ENCODE measurements at places on chromosomes 3 and 15.

DNA sequence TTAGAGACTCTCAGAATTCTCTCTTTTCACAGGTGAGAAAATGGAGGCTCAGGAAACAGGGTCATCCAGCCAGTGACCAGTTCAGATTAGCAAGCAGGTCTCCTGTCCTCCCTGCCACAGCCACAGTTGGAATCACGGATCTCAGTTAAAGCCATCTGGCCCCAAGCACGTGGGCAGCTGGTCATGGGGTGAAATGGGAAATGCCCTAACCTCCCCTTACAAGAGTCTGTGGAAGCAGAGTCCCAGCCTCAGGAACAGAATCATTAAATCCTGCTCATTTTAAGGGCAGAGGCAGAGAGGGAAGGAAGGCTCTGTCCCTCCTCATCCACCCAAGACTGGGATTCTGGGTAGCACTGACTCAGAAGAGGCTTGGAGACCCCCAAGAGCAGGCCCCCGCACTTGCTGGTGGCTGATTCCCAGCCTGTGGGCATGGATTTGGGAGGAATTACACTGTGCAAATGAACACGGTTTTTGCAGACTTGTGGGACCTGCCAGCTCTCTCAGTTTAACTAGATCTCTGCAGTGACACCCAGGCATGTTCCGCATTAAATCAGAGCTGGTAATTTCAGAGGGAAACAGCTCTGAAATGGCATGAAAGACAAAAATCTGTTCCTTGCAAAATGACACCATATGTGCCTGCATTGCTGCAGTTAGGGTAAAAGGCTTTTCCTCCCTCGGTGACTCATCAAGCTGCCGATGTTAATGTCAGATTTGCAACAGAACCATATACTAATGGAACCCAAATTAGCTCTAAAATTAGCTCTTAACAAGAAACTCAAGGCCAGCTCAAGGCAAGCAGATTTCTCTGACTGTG, 89.0 kb downstream of the BDH1 start:
- DNase-seq: no peak

GRCh38 chr15:100547961-100548360, 19.2 kb upstream of the CERS3 start:
- no peak for DNase-seq

- no peak for DNase-seq
Measured at GRCh38 chr3:178195824-178196223, 340.4 kb upstream of the KCNMB2 start.

DNA sequence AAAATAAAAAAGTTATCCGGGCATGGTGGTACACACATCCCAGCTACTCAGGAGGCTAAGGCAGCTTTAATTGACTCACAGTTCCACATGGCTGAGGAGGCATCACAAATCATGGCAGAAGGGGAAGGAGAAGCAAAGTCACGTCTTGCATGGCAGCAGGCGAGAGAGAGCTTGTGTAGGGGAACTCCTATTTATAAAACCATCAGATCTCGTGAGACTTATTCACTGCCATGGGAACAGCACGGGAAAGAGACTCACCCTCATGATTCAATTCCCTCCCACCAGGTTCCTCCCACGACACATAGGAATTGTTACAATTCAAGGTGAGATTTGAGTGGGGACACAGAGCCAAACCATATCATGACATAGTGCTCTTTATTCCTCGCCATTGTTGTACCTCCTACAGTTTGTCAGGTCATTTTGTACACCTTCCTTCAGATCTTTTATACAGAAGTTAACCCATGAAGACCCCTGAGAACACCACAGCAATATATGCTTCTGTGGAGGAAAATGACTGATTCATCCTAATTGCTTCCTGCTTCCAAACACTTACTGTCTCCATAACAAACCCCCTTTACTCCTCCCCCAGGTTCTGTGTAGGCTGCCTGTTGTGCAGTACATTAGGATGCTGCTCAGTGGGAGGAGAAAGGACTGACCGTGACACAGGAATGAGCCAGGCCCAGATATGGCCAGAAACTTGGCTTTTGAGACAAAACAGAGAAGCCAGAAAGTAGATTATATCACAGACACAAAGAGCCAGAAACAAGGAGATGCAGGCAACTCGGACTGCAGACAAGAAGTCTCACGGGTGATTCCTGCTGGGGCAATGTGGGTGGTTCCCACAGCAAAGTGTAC, 67.9 kb upstream of the HEG1 start:
- no peak for DNase-seq

DNA sequence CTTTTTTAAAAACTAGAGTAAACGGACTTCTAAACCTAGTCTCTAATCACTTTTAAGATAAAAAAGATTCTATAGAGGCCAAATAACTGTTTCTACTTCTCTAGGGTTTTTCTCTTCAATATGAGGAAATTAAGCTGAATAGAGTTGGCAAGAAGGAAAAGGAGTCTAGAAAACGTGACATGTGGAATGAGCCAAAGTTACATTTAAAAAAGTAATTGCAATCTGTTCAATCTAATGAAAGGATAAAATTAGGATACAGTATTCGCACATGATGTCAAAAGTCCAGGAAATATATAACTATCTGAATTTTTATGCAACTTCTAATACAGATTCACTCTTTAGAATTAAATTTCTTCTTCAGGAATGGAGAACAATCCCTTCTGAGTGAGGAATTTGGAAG, 300.1 kb downstream of the ULK4 start:
- no peak for DNase-seq

DNA sequence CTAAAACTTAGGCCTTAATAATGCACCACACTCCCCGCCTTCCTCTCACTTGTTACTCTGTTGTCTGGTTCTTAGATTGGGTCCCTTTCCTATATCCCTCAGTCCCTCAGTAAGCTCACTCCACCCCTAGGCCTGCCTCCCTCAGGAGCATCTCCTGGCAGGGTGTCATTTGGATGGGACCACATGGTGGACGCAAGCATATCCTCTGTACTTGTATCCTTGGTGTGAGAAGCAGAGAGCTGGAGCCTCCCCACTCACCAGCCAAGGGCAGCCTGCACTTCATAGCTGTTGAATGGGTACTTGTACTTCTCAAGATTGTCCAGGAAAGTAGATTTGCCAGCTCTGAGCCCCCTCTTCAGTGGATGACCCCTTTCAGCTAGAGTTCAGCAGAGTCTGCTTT, 11.6 kb downstream of the SEC61A1 start:
- no peak for DNase-seq

DNA sequence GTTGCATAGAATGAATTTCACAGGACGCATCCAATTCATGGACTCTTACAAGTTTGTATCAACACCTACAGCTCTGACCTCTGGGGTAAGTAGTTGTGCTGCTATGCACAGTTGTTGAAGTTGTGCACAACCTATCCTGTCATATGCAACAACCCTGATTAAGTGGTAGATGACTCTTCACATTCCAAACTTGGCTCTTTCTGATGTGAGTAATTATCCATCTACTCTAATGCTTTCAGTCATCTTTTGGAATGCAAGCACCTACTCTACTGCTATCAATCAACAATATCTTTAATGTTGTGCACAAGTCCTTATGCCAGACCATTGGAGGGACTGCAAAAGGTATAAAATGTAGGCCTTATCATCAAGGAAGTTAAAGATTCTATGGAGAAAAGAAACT, 921.4 kb downstream of the MCTP2 start:
- DNase-seq: no peak

- DNase-seq: no peak
Measured at GRCh38 chr3:126971891-126972351, 11.0 kb upstream of the PLXNA1 start.

DNA sequence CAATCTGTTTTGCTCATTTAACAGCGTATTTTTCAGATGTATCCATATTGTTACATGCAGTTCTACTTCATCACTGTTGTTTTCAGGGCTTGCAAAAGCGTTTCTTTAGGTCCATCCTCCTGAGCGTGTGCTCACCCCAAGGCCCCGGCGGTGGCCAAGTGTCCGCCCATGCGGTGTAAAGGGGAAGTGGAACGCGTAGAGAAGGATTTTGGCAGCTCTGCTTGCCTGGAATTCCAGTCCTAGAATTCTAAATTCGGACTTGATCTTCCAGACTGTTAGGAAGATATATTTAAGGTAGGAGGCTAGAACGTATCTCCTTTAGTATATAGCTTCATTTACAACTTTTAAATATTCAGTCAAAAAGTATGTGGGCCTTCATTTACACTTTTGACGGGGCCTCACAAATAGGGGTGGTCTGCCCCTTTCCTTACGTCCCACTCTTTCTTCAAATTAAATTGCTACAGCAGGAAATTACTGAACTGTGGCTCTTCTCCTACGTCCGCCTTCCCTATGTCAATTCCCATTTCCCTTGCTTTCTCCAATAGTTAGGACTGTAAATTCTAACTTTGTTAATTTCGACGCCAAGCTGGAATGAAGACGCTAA, 609 bp upstream of the TBC1D23 start:
- peak; percentile 22 for DNase-seq

DNA sequence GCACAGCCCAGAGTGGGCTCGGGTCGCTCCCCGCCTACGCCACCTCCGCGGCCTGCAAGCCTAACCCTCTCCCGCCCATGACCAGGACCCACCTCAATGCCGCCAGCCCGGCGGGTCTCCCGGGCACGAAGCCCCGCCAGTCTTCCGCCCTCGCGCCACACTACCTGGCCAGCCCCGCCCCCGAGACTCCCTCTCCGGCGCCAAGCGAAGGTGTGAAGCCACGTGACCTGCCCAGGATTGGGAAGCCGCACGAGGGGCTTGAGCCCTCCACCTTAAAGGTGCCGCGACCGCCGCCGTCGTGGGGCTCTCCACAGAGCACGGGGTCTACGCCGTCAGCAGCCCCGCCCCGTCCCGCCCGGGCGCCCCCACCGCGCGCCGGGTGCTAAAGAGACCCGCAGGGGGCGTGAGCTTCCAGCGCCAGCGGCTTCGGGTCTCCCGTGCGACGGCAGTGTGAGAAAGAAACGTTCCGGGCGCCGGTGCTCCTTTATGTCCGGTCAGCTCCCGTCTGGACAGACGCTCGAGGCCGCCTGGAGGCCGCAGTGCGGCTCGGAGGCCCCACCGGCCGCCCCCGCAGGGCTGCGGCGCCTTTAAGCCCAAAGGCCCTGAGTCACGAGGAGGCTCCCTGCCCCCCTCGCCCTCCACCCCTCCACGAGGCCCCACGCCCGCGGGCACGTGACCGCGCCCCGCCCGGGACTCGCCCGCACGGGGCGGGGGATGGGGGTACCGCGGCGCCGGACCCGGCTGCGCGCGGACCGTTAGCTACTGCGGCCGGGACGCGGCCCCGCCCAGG, at the start of gene CPEB1:
CPEB1 (minus strand) TSS at position 319 of the 790 bp plus-strand sequence. CDS start 18,904 bp downstream, outside the sequence.
- DNase-seq: no peak

DNA sequence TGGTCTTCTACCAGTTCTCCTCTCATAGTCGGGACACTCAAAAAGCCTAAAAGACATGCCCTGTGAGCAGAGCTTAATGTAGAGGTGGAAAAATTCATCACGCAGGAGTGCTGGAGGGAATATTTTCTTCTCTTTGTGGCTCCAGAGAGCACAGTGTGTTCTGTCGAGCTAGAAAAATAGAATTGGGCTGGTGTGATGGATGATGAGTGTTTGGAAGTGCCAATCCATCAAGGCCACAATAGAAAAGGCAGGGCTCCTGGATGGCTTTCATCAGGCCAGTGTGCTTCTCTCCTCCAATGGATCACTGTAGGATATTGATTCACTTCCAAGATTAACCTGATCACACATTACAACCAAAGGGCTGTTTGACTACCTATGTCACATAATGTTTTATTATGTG, 65.7 kb downstream of the CD47 start:
- no peak for DNase-seq

- DNase-seq: no peak
Measured at GRCh38 chr3:101690972-101691371, 4.5 kb upstream of the RPL24 start.

DNA sequence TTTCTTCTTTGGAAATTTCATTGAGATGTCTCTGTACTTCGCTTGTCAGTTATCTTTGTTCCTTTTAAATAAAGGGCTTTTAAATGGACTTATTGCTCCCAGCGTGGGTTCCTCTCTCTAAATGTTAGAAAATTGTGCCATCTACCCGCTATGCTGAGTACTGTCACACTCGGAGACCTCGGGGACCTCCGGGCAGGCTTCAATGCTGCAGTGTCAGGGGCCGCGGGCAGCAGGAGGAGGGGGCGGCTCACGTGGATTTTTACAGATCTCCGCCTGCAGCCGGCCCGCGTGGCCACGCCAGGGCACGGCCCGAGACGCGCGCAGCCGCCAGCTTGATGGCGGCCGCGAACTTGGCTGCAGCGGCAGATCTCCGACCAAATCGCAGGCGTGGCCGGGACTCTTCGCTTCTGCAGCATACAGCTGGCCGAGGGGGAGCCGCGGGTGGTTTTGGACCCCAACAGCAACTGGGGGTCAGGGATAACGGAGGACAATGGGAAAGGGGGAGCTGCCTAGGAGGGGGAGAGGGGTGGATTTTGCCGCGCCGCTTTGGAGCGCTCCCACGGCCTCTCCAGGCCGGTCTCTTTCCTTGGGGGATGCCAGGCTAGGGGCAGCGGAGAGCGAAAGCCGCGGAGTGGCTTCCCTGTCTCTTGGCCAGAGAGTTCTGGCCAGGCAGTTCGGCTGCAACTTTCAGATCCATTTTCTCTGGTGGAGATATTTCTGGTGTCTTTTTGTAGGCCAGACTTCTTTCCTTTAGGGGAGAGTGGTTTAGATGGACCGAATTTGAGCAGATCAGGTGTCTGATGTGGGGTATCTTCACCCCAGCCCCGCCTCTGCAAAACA, 15.3 kb downstream of the NR2F2 start:
- no peak for DNase-seq

- DNase-seq: no peak
Measured at GRCh38 chr3:183533412-183534132, 21.9 kb downstream of the KLHL6 start.

GRCh38 chr3:116553355-116553754, 108.1 kb upstream of the LSAMP start:
- no peak for DNase-seq

DNA sequence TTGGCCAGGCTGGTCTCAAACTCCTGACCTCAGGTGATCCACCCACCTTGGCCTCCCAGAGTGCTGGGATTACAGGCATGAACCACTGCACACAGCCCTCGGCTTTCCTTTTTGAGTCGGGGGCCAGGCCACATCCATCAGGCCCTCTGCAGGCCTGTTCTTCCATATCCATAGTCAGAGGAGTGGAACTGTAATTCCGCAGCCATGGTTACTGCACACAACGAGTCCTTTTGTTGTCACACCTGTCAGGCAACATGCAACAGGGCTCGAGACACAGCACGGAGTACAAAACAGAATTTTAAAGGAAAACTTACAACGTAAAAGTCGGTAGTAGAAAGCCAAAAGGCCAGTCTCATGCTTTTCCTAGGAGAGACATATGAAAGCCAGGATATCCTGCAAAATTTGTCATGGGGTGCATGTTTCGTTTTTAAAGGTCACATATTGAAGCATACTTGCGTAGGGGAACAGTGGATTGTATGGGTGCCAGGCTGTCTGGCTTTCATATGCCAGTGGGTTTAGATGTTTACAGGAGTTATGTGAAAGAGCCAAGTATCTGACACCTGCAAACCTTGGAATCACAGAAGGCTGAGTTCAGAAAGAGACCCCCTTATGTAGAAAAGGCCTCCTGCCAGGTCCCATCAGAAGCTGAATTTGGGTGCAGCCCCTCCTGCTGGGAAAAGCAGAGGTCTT, 63.2 kb upstream of the LPP start:
- no peak for DNase-seq

GRCh38 chr3:11543141-11543947, 100.4 kb downstream of the VGLL4 start:
- DNase-seq: no peak

- DNase-seq: no peak
Measured at GRCh38 chr15:79025201-79025600, 65.4 kb downstream of the RASGRF1 start.

Data from brain pericyte (primary cell).